ENCODE measurements at places on chromosomes 7 and 10.

- no peak for DNase-seq
These were observed 3.2 kb downstream of the TES start for GRCh38 chr7:116213361-116214130.

DNA sequence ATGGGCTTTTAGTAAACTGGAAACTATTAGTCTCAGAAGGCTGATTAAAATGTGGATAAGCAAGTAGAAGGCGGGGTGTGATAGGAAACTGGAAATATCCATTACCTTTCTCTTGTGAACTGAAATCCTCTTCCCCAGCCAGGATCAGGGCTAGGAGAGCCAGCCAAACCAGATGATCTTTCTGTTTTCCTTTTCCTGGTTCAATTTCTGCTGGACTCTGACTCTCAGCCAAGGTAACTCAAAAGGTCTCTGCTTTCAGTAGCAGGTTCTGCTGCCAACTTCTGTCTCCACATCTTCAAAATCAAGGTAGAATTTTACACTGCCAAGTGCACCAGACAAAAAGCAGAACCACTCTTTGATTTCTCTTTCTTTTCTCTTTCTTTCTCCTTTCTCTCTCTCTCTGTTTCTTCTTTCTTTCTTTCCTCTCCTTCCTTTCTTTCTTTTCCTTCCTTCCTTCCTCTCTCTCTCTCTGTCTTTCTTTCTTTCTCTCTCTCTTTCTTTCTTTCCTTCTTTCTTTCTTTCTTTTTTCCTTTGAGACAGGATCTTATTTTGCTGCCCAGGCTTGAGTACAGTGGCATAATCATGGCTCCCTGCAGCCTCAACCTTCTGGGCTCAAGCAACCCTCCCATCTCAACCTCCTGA lies 30.8 kb downstream of the OTUD1 start:
- no peak for DNase-seq

DNA sequence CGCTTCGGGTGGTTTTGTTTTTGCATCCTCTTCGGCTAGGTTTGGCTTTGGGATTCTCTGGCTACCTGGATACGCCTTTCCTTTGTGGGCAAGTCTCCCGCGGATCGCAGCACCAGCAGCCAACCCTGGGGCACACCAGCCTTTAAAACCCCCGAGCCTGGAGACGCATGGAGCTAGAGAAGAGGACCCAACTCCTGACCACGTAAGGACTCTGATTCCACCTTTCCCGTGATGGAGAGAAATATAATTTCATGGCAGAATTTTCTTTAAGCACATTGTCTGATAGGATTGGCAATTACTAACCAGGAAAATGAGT lies 535.4 kb upstream of the GALNT17 start:
- no peak for DNase-seq

DNA sequence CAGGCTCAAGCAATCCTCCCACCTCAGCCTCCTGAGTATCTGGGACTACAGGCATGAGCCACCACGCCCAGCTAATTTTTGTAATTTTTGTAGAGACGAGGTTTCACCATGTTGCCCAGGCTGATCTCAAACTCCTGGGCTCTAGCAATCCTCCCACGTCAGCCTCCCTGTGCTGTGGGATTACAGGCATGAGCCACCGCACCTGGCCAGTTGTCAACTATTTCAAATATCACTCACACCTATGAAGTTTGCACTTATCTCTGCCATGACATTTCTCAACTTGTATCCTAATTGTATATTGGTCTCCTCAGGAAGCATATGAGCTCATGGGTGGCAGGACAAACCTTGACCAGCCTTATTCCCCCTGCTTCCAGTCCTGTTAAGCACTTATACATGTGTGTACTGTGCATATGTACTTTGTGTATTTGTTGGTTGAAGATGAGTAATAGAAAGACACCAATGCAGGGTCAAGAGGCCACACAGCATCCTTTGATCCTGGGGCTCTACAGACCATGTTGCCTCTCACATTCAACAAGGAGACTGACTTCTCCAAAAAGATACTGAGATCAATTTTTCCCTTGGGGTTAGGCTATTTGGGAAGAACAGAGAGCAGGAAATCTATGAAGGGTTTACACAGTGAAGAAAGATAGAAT lies 82.2 kb downstream of the SLC16A9 start:
- DNase-seq = no peak

- DNase-seq = no peak
These were observed 26.2 kb upstream of the SLC29A3 start for GRCh38 chr10:71292624-71293445.

- no peak for DNase-seq
These were observed 30.4 kb downstream of the MAD1L1 start for GRCh38 chr7:2202361-2202761.

- DNase-seq = no peak
These were observed 118.3 kb downstream of the AKR1D1 start for GRCh38 chr7:138194567-138194966.

DNA sequence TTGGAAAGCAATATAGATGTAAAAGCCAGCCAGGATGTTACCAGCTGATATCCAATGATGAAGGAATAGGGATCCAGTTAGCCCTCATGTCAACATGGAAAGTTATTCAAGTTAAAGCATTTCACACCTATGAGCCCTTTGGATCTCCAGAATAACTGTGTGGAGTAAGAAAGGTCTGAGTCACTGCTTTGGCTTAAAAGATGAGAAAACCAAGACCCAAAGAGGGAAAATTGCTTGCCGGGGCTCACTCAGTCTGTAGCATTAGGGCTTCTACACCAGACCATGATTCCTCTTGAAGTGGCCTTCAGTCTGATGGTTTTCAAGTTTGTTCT lies 12.6 kb downstream of the LSM5 start:
- no peak for DNase-seq

DNA sequence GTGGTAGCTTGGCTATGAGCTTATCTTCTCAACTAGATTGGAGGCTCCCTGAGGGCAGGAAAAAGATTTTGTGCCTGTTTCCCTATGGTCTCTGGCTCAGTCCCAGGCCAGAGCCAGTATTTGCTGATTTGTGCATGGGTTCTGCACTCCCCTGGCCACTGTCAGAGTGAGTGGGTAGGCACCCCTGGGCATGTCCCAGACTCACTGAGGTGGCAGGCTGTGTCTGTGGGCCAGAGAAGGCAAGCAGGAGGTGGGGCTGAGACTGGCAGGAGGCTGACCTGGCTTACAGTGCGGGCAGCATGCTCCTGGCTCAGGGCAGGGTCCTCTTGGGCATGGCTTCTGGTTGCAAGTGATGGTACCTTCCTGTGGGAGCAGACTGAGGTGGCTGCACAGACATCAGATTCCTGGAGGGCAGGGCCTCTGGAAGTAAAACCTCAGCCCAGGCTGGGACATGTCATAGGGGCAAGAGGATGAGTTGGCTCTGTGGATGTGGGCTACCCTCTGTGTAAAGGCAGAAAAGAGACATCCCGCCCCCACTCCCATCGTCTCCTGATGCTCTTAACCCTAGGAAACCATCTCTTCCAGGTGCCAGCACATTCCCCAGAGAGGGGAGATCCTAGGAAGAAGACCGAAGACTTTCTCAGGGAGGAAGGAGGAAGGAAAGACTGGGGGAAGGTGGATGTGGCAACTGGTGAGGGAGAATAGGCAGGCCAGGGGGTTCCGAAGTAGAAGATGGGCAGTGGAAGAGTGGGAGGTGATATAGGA lies 4.3 kb downstream of the KCP start:
- DNase-seq = no peak

GRCh38 chr10:62583876-62584615 lies 209.9 kb downstream of the ZNF365 start:
- DNase-seq = no peak

GRCh38 chr10:123582084-123582989 lies 83.8 kb upstream of the GPR26 start:
- peak; percentile 66 for DNase-seq

- no peak for DNase-seq
These were observed 2.0 kb upstream of the WBP1L start for GRCh38 chr10:102741726-102742237.

DNA sequence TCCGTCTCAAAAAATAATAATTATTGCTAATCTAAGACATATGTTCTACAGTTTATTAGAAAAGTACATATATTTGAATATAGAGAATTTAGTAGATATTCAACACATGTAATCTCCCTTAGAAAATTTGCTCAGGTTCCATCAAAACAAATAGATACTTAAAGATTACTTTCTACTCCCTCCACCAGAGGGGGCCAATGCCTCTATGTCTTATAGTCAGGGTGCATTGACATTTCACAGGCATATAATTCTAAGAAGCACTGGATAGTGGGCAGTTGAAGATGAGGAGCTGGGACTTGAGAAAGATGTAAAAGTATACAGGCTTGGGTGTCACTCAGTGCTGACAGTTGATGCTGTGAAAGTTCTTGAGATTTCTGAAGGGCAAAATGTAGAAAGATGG lies 301.6 kb upstream of the HPS1 start:
- peak; percentile 5 for DNase-seq

- no peak for DNase-seq
These were observed 141.7 kb upstream of the PFKP start for GRCh38 chr10:2925631-2926030.

GRCh38 chr7:4800487-4800886 lies 25.1 kb downstream of the AP5Z1 start:
- no peak for DNase-seq

DNA sequence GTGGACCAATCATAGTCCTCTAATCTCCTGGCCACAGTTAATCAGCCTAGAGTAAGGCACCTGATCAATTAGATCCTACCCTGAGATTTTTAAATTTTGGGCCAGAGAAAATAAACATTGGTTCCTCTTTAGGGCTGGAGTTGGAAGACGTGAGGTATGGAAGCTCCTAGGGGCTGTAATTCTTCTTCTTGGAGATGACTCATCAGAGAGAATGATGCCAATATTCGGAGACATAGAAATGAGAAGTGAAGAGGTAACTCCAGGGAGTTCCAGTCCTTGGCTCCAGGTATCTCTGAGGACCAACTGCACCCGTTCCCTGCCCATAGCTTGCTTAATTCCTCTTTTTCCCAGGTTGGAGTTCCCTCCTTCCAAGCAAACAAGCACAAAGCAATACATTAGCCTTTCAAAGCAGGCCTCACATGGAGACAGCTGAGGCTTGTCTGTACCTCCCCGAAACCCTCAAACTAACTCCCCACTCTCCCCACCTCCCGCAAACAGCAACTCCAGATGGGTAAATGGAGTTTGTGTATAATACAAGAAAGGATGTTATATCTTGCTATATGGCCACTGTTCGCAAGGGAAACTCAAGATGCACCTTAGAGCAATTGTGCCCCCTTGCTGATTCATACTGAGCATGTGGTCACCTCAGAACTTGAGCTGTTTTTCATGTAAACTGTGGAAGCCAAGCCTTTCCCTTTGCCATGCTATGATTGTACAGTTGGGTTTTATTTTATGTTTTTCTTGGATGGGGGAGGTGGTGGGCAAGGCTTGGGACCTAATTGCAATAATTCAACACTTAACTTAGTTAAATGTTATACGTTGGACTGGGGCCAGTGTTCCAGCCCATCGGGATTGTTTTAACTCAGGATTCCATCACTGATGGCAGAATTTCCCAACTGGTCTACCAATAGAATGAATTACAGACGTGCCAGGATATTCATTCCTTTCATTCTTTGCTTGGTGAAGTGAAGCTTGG lies 29.3 kb downstream of the PIK3AP1 start:
- DNase-seq = no peak

DNA sequence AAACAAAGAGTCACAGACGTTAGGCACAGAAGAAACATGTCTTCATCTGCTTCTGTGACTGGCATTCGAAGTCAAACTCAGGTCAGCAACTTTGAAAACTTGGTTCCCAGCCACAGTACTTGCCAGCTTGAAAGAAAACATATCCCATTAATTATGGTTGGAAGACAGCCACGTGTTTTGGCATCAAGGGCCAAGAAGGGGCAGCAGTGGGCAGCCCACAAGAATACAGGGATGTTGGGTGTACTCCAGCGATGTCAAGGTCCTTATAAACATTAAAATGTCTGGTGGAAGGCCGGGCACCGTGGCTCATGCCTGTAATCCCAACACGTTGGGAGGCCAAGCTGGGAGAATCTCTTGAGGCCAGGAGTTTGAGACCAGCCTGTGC lies 29.5 kb downstream of the JCAD start:
- DNase-seq = no peak

GRCh38 chr7:133539016-133539415 lies 286.1 kb downstream of the EXOC4 start:
- no peak for DNase-seq

DNA sequence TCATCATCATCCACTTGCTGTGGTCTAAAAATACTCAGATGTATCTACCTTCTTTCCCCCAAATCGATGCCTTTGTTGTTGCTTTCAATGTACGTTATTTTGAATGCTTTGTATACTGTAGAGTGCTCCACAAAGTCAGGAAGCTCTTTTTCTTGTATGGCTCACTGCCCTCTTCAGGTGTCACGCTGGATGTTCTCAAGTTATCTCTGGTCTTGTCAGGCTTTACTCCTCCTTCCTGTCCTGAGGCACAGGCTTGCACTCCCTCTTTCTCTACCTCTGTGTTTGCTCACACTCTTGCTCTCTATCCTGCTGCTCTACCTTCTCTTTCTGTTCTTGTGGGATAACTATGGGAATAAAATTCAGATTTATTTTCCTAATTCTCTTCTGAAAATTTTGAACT lies 381.3 kb downstream of the NRG3 start:
- DNase-seq = no peak

- no peak for DNase-seq
These were observed 239.9 kb downstream of the CAMK1D start for GRCh38 chr10:12589291-12589690.

DNA sequence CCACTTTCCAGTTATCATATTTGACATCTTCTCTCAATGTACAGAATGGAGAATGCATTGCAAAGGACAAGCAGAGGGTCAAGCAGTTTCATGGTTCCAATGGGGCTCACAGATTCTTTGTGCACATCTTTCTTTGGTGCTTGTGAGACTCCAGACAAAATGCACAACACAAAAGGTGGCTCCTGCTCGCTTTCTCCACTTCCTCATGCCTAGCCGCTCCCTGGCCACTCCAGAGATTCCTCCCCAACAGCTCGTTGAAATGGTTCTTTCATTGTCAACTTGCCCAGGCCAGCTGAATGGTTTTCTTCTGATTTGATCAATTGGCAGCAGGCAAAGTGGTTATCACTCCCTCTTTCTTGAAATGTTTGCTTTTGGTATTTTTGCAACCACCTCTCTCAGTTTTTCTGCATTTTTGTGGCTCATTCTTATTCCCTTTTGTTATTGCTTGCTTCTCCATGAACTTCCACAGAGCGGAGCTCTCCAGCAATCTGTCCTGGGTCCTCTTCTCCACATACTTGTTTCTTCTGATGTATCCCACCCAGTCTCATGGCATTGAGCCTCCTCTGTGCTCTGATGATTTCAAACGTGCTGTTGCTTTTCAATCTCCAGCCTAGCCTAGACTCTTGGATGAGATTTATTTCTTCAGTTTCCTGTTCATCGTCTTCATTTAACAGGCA lies 507.8 kb upstream of the MKI67 start:
- no peak for DNase-seq

All from GM12891 (cell line).